ENCODE measurements at places on chromosomes 11 and 22. TPM values are rescaled to one million over a fixed set of nuclear protein-coding genes. Genes with fewer than 3 reads are reported as not detected.

DNA sequence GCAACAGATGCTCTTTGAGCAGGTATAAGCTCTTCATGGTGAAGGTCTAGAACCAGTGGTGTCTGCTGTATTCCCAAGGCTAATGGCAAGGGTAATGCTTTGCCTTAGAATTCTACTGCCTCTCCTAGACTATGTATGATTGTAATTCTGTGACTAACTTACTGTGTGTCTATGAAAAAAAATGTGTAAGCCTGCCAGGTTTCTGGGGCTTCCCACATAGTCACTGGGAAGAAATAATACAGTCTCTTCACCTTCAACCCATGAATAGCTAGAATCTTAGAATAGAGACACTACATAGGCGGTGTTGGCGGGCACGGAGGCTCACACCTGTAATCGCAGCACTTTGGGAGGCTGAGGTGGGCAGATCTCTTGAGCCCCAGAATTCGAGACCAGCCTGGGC, 84.1 kb downstream of the C11orf91 start:
- DNase-seq: no peak

GRCh38 chr22:50731811-50732624, 6.0 kb upstream of the ACR start:
- DNase-seq: no peak

- peak; percentile 24 for DNase-seq
Observed at GRCh38 chr22:49016909-49017481, 810.7 kb downstream of the BRD1 start.

GRCh38 chr11:28168718-28169117, 60.5 kb downstream of the METTL15 start:
- DNase-seq: no peak

DNA sequence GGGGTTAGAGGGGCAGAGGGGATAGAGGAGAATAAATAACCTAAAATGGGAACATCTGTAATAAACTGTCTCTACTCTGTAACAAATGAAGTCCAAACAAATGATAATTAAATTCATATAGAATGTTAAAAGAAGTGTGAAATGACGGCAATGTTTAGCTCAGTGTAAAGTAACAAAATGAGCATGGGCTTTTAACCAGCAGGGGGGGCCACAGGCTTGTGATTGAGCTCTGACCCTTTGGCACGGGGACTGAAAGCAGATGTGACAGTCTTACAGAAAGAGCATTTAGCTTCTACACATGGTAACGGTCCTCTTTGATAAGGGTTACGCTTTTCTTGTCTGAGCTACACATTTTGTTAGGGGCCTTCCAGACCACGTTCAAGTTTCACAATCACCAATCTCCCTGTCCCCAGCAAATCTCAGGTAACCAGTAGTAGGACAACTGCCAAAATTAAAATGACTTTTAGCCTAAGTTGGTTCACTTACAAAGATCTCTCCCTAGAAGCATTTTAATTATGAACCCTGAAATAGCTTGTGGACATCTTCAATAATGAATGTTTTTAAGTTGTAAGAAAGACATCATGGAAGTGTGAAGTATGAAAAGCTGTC, 262.5 kb downstream of the DCDC1 start:
- peak; percentile 67 for DNase-seq

GRCh38 chr22:49829044-49829853, 1.6 kb upstream of the BRD1 start:
- no peak for DNase-seq

DNA sequence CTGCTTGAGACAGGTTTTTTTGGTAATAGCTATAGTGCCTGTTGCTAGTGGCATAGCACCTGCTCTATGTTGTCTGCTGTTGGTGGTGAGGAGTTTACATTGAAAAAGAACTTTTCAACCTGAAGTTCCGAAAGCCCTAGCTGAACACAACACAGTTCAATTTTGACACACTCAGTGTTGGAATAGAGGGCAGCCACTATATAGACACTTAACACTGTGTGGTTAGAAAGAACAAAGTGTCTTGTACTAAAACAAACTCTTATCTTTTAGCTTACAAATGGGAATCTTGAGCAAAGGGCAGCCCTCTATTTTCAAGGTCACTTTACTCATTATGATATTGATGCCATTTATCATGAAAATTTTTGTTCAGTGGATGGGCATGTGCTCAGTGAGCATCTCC, 18.4 kb downstream of the TBCEL start:
- DNase-seq: no peak

GRCh38 chr11:107744736-107745135, 32.9 kb upstream of the SLN start:
- DNase-seq: no peak

DNA sequence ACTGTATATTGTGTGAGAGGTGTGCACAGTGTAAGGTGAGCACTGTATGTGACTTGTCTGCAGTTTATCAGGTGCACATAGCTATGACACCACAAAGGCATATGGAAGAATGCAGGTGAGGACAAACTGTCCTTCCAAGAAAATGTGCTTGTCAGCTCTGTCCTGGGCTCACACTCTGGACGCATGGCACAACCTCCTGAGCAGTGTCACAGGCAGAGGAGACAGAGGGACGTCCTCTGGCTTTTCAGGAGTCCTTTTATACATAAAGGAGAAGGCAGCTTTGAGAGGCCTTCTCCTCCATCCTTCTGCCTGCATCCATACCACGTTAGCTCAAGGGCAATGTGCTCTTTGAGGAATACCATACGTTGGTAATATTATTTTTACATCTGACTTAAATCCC, 7.5 kb upstream of the MYOD1 start:
- no peak for DNase-seq

GRCh38 chr22:17964643-17965042, 59.7 kb downstream of the MICAL3 start:
- DNase-seq: no peak

DNA sequence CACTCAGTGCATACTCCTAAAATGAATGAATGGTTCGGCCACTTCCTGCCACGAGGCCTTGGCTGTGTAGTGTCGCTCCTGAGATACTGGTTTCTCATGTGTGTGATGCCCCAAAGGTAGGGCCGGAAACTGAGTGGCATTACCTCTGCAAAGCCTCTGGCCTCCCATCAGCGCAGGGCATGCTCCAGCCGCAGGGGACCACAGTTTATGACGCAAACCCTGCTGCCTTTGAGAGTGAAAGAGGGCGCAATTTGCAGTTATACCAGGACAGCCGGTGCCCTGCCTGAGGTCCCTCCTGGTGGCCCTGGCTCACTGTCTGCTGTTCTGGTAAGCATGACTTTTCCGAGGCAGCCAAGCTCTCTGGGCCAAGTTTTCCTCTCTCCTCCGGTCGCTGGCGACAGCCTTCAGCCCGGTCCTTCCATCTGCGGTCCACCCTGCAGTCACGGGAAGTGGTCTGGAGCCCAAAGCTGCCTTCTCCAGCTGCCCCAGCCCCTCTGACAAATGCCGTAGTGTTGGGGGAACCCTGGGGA, 2.4 kb upstream of the FGF3 start:
- DNase-seq: no peak

GRCh38 chr22:48850658-48851287, 976.9 kb downstream of the BRD1 start:
- DNase-seq: no peak

- DNase-seq: peak; percentile 27
Observed at GRCh38 chr22:44883011-44883421, 126.8 kb downstream of the PHF21B start.

DNA sequence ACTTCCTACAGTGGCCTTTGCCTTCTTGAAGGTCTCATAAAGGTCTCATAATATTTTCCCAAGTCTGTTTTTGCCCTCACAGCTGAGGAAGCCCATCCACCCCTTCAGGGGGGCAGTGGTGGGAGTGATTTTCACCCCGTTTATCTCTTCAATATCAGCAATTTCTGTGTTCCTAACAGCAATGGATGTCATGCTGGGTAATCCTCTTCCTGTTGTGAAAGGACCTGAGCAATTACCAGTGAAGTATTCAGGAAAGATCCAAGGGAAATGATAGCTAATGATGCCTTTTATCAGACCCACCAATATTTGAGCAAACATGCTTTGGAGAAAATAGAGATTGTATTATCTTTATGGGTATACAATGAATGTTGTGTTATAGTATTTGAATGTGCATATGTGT, 226.9 kb downstream of the INSC start:
- DNase-seq: no peak

DNA sequence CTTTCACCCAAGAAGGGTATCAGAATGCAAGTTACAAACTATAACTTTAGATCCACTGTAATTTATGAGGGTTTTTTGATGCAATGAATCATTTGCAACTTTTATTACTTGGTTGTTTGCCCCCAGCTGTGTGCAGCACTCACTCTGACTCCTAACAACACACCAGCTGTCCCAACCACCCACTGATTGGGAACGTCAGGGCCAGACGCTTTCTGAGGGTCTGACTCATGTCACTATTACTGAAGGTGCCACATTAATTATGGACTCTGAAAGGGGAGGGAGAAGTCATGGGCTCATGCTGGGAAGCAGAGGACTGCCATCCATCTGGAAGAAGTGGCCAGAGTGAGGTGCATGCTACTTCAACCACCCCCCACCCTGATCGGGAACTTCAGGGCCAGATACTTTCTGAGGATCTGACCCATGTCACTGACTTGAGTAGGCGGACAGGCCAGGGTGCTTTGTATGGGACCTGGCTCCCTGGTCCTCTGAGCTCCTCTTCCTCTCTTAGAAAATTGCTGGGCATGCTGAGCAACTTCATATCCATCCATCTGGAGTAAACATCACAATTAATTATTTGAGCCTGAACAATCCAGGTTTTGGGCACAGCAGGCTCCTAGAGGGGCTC, 44.9 kb upstream of the DRD2 start:
- DNase-seq: no peak

Gene VSIG10L2
- not detected for total RNA-seq

Gene LRRC4C
- 0.22 TPM for total RNA-seq

Gene RIBC2
- 3.3 TPM for total RNA-seq

Gene GRM5
- not detected for total RNA-seq

Gene ARHGAP8
- total RNA-seq: 29.3 TPM

Gene CTSW
- not detected for total RNA-seq

Gene PVALB
- 3.0 TPM for total RNA-seq
